ENCODE measurements at places on chromosomes 6 and 20. TPM values are rescaled to one million over a fixed set of nuclear protein-coding genes. Genes with fewer than 3 reads are reported as not detected.

COL9A3 gene
- 12.7 TPM for polyA plus RNA-seq

GRCh38 chr20:55744896-55745295 is 260.4 kb downstream of the CBLN4 start:
- DNase-seq, result no peak

- DNase-seq, result no peak
Measured at GRCh38 chr6:31098449-31098938, 13.9 kb downstream of the C6orf15 start.

DYNLT2 gene
- polyA plus RNA-seq, result 8.1 TPM

DNA sequence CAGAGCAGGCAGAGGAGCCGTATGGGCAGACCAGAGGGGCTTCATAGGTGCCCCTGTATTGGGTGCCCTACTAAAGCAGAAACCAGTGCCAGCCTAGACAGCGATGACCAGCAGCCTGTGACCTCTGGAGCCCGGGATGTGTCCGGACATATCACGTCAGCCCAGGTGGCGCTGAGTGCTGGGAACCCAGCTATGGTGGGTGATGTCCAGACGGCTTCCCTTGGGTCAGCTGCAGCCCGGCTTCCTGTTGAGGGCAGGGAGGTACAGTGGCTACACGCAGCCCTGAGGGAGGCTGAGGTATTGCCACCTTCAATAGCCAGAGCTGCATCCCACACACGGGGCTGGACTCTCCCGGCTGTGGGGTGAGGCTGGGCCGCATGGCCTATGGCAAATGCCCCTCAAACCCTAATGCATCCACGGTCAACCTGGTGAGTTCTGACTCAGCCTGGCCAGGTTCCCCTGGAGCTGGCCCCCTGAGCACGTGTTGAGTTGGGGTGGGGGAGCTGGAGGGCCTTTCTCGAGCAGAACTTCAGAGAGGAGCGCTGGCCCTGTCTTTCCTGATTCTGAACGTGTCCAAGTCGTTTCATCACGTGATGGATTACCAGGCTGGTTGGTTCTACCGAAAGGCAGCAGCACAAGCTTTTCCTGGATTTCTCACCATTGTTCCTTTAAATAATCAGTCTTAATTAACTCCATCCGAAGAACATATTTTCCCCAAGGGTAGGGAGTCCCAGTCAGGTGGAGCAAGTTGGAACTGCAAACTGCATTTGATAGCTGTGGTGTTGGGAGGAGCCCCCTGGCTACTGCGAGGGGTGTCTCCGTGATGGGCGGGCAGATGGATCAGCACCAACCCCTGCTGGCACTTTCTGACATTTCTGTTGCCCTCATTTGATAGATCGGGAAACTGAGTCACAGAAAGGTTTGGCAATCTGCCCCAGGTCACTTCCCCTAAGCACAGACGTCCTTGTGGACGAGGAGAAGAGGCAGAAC is 7.1 kb upstream of the MYT1 start:
- no peak for DNase-seq

- no peak for DNase-seq
Measured at GRCh38 chr6:152605342-152605741, 31.8 kb downstream of the SYNE1 start.

- no peak for DNase-seq
Measured at GRCh38 chr20:4765681-4766080, 44.0 kb downstream of the PRND start.

SNAP25 gene
- 5.9 TPM for polyA plus RNA-seq

ARMC12 gene
- 0.48 TPM for polyA plus RNA-seq

- no peak for DNase-seq
Measured at GRCh38 chr20:63007646-63008488, 1.1 kb upstream of the BHLHE23 start.

MAK gene
- 1.8 TPM for polyA plus RNA-seq

- no peak for DNase-seq
Measured at GRCh38 chr6:27994616-27995015, 37.6 kb downstream of the OR2B6 start.

BTN1A1 gene
- polyA plus RNA-seq, result 0.31 TPM

GRCh38 chr6:30102414-30102969 is 10.4 kb downstream of the TRIM31 start:
- DNase-seq, result no peak

DNA sequence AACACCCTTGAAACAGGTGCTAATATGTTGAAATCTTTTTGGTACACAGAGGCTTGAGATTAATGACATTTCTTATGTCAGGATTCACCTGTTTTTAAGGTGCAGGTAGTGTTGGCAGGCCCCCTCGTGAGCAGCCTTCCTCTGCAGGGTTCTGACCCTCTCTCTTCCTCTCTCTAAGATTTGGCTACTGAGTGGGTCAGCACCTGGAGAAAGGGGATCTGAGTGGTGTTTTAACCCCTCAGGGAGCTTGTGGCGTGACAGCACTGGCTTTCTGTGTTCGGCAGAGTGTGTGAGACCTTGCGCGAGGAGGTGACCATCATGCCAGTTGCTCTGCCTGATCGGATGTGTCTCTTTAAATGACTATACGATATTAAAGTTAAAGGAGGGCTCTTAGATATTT is 37.1 kb downstream of the HIVEP1 start:
- no peak for DNase-seq

TNF gene
- 0.19 TPM for polyA plus RNA-seq

SLC35B3 gene
- 39.4 TPM for polyA plus RNA-seq

- DNase-seq, result no peak
Measured at GRCh38 chr6:152189736-152190135, 382.3 kb downstream of the ESR1 start.

SIGLEC1 gene
- polyA plus RNA-seq, result 0.58 TPM

DNA sequence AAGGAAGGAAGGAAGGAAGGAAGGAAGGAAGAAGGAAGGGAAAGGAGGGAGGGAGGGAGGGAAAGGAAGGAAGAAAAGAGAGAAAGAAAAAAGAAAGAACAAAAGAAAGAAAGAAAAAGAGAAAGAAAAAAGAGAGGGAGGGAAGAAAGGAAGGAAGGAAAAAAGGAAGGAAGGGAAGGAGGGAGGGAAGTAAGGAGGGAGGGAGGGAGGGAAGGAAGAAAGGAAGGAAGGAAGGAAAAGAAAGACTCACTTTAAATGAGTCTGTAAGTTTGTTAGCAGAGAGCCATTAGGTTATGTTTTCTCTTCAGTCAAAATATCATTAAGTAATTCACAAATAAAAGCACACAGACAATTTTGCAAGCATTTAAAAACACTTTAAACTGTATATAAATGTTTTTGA is 44.0 kb upstream of the SASH1 start:
- no peak for DNase-seq

- DNase-seq, result no peak
Measured at GRCh38 chr6:34491091-34491430, 25.2 kb downstream of the PACSIN1 start.

MAFB gene
- 128 TPM for polyA plus RNA-seq

- DNase-seq, result no peak
Measured at GRCh38 chr6:35309611-35310264, 12.1 kb downstream of the DEF6 start.

CCN5 gene
- polyA plus RNA-seq, result not detected

DNA sequence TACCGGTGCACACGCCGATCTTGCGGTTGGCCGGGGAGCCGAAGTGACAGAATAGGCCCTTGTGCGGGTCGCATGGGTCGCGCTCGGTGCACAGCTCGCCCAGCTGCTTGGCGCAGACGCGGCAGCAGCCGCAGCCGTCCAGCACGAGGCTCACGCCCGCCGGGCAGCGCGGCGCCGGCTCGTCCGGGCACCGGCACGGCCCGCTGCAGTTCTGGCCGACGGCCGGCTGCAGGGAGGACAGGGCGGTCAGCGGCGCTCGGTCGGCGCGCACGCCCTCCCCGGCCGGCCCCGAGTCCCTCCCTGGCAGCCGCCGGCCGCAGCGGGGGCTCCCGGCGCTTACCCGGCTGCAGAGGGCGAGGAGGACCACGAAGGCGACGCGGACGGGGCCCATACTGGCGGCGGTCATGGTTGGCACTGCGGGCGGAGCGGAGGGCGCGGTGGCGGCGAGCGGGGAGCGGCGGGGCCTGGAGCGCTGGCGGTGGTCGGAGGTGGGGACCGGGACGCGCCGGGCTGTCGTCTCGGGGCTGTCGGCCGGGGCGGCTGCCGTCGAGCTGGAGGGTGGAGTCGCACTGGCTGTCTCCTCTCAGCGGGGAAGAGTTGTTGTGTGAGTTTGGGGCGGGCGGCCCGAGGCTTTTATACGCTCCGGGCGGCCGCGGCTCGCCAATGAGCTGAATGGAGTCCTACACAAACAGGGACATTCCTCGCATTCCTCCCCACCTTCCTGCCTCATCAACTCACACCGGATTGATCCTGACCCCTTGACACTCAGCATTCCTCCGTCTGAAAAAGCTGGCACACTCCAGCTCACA is at the start of gene CCN2:
CCN2 (minus strand) TSS at position 606 of the 809 bp plus-strand sequence; CDS start at position 406, 200 bp downstream.
- peak; percentile 75 for DNase-seq

GRCh38 chr20:63701329-63702035 is 5.0 kb downstream of the TNFRSF6B start:
- no peak for DNase-seq

DNA sequence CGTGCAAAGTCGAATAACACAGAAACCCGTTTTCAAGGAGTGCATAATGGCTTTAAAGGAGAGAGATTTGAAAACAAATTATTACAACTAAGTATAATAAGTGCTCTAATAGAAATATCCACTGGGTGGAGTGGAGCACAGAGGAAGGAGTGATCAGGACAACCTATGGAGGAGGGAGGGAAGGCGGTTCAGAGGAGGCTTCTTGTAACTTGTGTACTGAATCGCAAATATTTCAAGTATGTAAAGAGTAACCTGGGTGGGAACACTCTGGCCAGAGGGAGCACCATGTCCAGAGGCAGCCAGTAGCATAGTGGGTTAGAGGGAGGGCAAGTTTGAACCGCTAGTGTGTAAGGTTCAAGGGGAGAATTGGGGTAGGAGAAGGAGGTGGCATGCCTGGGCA is 21.6 kb upstream of the TNFAIP3 start:
- no peak for DNase-seq

- no peak for DNase-seq
Measured at GRCh38 chr6:122035173-122035572, 364.3 kb upstream of the HSF2 start.

FHL5 gene
- polyA plus RNA-seq, result 0.28 TPM

GRCh38 chr6:166542580-166542912 is 43.9 kb downstream of the RAMACL start:
- DNase-seq, result no peak

GRCh38 chr6:93327857-93328256 is 91.5 kb downstream of the EPHA7 start:
- no peak for DNase-seq

DNA sequence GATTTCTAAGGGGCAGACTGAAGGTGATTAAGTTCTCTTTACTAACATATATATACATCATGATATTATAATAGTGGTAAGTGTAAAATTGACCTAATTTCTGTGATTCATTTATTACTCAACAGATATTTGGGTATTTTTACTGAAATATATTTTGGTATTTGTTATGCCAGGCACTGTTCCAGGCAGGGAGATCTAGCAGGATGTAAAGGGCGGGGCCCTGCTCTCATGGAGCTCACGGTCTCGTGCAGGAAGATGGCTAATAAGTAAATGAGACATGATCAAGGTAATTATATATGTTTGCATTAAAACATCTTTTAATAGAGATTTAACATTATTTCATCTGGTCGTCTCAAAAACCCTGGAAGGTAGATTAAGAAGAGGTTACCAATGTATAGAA is 27.7 kb downstream of the FAM50B start:
- DNase-seq, result no peak

ACSS2 gene
- polyA plus RNA-seq, result 36.8 TPM

NR2E1 gene
- polyA plus RNA-seq, result not detected

DNA sequence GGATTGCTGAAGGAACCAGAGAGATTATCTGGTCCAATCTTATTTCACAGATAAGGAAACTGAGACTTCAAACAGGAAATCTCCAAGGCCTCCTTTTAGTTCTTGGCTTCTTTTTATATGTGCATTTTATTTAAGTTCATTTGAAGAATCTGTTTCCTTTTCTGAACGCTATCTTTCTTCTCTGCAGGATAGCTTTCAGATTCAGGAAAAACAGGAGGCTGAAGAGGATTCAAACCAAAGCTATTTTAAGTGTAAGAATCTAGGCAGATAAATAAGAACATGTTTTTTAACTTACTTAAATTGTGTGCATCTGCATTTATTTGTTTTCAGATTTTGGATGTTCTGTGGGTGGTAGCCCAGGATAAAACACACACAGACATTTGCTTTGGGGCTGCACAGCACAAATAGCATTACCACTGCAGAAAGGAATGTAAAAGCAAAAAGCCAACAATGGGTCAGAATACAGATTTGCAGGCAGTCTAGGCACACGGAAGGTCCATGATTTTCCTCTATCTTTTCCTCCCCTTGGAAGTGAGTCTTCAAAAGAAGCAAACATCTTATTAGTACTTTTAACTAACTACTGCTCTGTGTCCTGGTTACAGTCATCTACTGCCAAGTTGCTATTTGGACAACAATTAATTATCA is 188.8 kb upstream of the TBX18 start:
- DNase-seq, result no peak

DNA sequence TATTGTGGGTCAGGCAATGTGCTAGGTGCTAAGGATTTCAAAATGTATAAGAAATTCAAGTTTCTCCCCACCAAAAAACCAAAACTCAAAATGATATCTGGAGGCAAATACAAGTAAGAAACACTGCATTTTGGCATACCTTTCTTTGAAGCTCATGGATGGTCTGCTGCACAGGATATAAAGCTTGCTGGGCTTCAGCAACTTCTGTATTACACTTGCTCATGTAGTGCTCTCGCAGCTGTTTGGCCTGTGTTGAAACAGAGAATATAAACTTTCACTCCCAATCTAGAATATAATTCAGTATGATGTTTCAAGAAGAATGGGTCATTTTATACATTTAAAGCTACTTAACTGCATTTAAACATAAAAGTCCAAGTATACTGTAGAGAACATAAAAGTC is 39.6 kb downstream of the SHPRH start:
- DNase-seq, result no peak

- DNase-seq, result no peak
Measured at GRCh38 chr6:65760285-65760684, 53.3 kb upstream of the EYS start.

- DNase-seq, result no peak
Measured at GRCh38 chr6:44920952-44921491, 407.1 kb upstream of the RUNX2 start.

EPPIN gene
- polyA plus RNA-seq, result 0.32 TPM

SLC17A4 gene
- polyA plus RNA-seq, result 1.4 TPM

DNA sequence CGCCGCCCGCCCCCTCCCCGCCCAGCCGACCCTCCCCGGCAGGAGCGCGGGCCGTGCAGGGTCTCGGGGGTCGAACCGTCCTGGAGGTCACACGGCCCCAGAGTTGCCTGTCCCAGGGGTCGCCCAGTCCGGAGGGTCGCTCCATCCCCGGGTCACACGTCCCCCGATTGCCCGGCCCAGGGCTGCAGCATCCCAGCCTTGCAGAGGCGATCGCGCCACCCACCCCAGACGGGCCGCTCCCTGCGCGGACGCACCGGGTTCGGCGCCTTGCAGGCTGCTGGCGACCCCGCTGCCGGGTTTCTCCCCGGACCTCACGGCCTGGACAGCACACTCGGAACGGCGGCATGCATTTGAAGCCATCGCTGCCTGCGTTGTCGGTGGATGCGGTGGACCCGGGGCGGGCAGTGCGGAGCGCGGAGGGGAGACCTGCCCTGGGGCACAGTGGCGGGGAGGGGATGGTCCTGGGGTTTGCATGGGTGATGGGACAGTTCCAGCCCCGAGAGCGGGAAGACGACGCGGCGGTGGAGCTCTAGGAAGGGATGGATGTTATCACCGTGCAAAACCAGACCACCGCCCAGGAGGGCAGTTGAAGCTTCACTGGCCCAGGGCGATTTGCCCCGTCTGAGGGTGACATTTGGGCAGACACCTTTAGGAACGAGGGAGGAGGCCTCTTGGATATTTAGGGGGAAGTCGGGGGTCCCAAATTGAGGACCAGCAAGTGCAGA is 22.7 kb upstream of the FRMD1 start:
- DNase-seq, result no peak

VSX1 gene
- not detected for polyA plus RNA-seq

MRAP2 gene
- polyA plus RNA-seq, result 3.5 TPM
